ENCODE measurements at places on chromosomes 5 and 9. TPM values are rescaled to one million over a fixed set of nuclear protein-coding genes. Genes with fewer than 3 reads are reported as not detected.

HAPLN1 gene
- total RNA-seq = 14.1 TPM

NIPBL gene
- 38.6 TPM for total RNA-seq

LHX6 gene
- 5.0 TPM for total RNA-seq

ANKDD1B gene
- 1.6 TPM for total RNA-seq

SV2C gene
- total RNA-seq = 0.14 TPM

BARHL1 gene
- not detected for total RNA-seq

COMMD10 gene
- 21.6 TPM for total RNA-seq

PPP1R26 gene
- 17.6 TPM for total RNA-seq

TERT gene
- not detected for total RNA-seq

ARL10 gene
- total RNA-seq = 14.8 TPM

SPOCK1 gene
- 43.2 TPM for total RNA-seq

LCN15 gene
- total RNA-seq = not detected

LCN9 gene
- total RNA-seq = not detected

RNF180 gene
- total RNA-seq = 46.6 TPM

UAP1L1 gene
- 11.4 TPM for total RNA-seq

BTF3 gene
- total RNA-seq = 407 TPM

SLC9A3 gene
- total RNA-seq = 1.6 TPM

DMRT3 gene
- not detected for total RNA-seq

PCSK1 gene
- 3.2 TPM for total RNA-seq

THOC3 gene
- 22.4 TPM for total RNA-seq

SPINK6 gene
- total RNA-seq = not detected

DNAI1 gene
- not detected for total RNA-seq

SPINK13 gene
- not detected for total RNA-seq

CCDC152 gene
- total RNA-seq = 0.81 TPM

TLX3 gene
- not detected for total RNA-seq

FOXD4L5 gene
- total RNA-seq = not detected

RNF208 gene
- not detected for total RNA-seq

SLC36A2 gene
- not detected for total RNA-seq

MAMDC2 gene
- 25.4 TPM for total RNA-seq

CEL gene
- 5.3 TPM for total RNA-seq

SLC6A19 gene
- not detected for total RNA-seq

CDKN2B-AS1 gene
- total RNA-seq = not detected

BTNL9 gene
- total RNA-seq = 10.7 TPM

All from thoracic aorta (tissue), 2 donors.